ENCODE measurements at places on chromosomes 1 and 21.

- DNase-seq = no peak
These were observed 9.9 kb downstream of the TRPM2 start for GRCh38 chr21:44363278-44363677.

DNA sequence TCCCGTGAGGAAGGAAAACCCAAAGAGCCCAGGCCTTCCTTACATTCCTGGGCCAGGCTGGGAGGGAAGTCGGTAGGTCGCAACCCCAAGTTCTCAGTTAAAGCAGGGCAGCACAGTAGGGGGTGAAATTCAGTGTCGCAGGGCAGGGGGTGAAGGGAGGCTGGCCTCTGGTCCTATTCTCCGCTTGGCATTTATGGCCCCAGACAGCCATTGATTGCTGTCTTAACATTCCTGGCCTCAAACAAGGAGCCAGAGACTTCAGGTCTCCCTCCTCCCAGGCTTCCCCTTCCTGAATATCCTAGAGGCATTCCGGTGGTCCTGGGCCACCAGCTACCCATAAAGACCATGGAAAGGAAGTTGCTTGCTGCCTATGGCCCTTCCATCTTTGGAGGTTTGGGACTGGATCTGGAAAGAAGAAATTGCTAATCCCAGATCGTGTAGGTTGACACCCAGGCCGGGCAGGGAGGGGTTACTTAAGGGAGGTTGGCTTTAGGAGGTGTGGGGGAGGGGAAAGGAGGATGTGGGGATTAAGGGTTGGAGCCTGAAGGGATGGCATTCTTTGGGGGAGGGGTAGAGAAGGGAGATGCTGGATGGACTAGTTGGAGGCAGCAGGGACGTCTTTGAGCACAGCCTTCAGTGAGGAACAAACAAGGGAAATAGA lies 1.7 kb downstream of the LIN28A start:
- no peak for DNase-seq

DNA sequence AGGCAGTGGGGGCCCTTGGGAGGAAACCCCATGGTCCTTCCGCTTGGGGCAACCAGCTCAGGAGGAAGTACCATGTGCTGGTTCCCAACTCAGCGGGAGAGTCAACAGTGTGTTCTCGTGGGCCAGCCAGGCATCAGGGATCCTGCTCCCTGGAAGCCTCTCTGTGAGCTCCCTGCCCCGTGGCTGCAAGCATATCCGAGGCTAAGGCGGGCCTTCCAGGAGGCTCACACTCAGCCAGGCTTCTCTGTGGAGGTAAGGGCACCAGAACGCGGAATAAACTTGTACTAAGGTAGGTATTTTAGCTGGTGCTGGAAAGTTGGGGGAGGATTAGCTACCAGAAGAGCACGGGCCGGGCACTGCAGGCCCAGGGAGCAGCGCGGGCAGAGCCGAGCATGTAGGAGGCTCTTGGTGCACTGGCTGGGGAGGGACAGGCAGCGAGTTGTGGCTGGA lies 74.7 kb upstream of the POU3F1 start:
- no peak for DNase-seq

DNA sequence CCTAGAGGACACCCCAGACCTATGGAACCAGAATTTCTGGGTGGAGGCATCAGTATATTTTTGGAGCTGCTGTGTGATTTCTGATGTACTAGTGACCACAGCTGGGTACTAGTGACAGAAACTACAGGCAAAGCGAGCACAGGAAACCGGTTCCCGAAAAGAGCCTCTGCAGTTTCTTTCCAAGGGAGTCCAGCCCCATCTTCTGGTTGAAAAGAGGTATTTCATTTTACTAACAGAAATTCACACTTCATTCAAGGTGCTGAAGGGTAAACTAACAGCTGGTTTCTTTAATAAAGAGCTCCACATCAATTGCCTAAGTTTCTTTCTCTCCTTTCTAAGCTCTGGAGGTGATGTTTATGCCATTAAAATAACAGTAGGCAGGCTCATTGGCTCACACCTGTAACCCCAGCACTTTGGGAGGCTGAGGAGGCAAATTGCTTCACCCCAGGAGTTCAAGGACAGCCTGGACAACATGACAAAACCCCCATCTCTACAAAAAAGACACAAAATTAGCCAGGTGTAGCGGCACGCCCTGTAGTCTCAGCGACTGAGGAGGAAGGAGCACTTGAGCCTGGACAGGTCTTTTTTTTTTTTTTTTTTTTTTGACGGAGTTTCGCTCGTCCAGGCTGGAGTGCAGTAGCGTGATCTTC lies 22.0 kb downstream of the THAP3 start:
- DNase-seq = no peak

DNA sequence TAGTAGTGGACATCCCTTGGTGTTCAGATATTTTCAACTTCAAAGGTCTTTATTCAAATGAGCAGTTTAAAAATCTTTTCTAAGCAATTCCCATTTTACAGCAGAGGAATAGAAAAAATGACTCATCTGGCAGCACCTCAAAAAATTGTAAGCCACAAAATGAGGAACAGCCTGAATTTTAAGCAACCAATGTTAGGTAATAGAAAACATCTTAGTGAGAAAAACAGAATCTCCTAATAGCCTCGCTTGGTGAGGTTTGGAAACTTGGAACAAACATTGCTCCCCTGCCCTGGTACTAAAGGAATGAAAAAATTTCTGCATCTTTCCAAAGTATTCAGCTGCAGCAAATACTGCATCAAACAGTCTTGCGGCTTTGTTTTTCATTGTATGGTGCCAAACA lies 264.4 kb downstream of the NTNG1 start:
- no peak for DNase-seq

DNA sequence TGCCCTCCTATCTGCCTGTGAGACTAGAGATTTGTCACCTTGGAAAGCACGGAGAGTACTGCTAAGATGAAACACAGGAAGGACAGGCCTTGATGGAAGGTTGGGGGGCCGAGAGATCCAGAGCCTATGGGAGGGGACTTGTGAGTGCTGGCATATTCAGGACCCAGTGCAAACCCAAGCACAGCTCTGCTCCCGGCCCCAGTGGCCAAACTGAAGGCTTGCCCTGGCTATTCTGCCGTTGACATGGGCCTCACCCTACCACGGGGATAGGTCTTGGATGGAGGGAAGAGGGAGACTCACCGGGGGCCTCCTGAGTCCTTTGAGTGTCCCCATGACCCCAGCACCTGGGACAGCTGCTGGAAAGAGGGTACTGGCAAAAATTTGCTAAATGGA lies 4.6 kb upstream of the EVA1B start:
- no peak for DNase-seq

DNA sequence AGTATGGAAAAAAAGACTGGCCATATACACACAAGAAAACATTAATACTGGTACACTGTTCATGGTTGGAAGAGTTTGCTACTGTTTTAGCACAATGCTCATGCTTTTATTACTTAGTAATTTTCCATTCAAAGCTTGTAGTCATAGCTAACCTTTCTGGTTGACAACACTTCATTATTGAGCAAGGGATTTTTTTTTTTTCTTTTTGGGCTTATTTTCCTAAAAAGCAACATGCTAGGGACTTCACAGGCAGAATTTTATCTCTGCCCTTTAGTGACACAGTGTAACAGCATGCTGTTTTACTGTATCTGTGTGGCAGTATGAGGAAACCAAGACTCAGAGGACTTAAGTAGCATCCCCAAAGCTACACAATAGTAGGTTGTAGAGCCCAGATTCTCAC lies 58.5 kb downstream of the FGGY start:
- DNase-seq = no peak

GRCh38 chr1:221336126-221336525 lies 405.8 kb downstream of the DUSP10 start:
- no peak for DNase-seq
